Right lobe of liver (tissue), 6 donors: ENCODE measurements at places on chromosomes 6 and 20. TPM values are rescaled to one million over a fixed set of nuclear protein-coding genes. Genes with fewer than 3 reads are reported as not detected.

The GSTA3 gene
- total RNA-seq = not detected

The AIF1 gene
- 11.6 TPM for total RNA-seq

The PNLDC1 gene
- total RNA-seq = not detected

The HSPA12B gene
- total RNA-seq = 2.2 TPM

The OVOL2 gene
- not detected for total RNA-seq

The PRRT1 gene
- 0.23 TPM for total RNA-seq

The MAP3K5 gene
- total RNA-seq = 8.8 TPM

The RPS18 gene
- total RNA-seq = 504 TPM

The DBNDD2 gene
- total RNA-seq = 2.3 TPM

The CYP39A1 gene
- total RNA-seq = 34.3 TPM
